GM19239 (cell line): ENCODE measurements at places on chromosomes 1 and 21.

DNA sequence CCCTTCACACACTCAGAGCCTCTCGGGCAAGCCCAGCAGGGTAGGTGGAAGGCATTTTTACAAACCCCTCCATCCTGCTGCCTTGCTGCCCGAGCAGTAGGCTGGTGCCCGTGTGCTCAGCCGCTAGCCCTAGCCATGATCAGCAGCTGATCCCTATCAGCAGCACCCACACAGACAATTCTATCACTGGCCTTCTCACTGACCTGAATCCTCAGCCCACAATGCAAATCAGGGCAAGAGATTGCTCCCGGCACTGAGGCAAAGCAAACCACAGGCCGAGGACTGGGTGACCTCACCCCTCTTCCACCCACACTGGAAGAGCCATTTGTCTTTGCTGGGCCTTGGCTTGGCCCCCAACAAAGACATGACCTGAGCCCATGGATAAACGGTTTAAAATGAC lies 895 bp upstream of the PDZK1 start:
- DNase-seq: no peak

- DNase-seq: no peak
Measured at GRCh38 chr1:41864471-41865040, 54.2 kb downstream of the HIVEP3 start.

- DNase-seq: no peak
Measured at GRCh38 chr21:15498455-15498854, 231.3 kb upstream of the USP25 start.

- DNase-seq: no peak
Measured at GRCh38 chr1:215583185-215583749, 16.2 kb downstream of the KCTD3 start.

- DNase-seq: peak; percentile 66
Measured at GRCh38 chr1:41241354-41241748, 755 bp downstream of the SCMH1 start.

- no peak for DNase-seq
Measured at GRCh38 chr1:67405473-67406245, 24.5 kb downstream of the SERBP1 start.

GRCh38 chr1:206509612-206510257 lies 2.4 kb downstream of the RASSF5 start:
- no peak for DNase-seq

GRCh38 chr1:83889707-83890106 lies 109.2 kb downstream of the TTLL7 start:
- DNase-seq: no peak

DNA sequence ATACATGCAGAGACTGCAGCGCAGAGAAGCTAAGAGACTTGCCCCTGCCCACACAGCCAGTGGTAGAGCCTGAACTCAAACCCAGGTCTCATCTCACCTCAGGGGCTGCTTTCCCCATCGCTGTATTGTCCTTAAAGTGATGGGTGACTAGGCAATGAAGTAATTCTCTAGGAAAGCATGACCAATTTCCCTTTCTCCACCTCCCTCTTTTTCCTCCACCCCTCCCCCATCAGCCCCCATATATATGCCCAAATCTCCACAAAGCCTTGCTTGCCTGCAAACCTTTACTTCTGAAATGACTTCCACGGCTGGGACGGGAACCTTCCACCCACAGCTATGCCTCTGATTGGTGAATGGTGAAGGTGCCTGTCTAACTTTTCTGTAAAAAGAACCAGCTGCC lies at the start of gene IL24:
Gene IL24, plus strand, starts transcription at position 269 of the 400 bp plus-strand sequence. CDS start 390 bp downstream, outside the sequence.
- DNase-seq: no peak

DNA sequence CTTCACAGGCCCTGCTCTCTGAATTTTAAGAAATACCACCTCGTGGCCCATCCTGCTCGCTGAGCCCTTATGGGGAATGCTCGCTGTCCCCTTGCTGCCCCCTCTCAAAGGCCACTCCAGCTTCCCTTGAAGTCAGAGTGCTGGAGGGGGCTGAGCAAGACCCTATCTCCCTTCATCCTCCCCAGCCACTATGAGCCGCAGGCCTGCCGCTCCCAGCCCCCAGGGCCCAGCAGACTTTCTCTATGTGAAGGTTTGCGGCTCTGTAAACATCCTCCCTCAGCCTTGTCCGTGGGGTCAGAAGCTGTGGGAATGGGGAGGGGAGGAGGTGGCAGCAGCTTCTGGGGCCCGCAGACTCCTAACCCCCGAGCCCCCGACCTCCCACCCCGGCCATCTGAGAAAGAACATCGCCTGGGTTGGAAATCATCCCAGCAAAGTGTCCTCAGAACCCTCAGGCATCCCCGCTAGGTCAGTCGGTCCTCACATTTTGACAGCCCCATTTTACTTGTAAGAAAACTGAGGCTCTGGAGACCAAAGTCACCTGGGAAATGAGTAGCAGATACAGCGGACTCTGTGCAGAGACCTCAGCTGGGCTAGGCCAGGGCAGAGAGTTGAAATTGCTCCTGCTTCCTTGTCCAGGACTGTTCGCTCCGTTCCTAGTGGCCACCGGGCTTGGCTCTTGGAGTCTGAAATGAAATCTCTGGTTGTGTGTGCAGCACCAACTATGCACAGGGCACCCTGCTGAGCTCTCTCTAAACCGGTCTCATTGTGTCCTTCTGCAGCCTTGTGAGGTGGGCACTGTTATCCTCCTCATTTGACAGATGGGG lies 4.4 kb downstream of the KCNQ4 start:
- DNase-seq: no peak

GRCh38 chr1:218529646-218530300 lies 184.6 kb downstream of the TGFB2 start:
- DNase-seq: no peak

GRCh38 chr1:173561263-173561662 lies 41.6 kb downstream of the SLC9C2 start:
- DNase-seq: no peak

DNA sequence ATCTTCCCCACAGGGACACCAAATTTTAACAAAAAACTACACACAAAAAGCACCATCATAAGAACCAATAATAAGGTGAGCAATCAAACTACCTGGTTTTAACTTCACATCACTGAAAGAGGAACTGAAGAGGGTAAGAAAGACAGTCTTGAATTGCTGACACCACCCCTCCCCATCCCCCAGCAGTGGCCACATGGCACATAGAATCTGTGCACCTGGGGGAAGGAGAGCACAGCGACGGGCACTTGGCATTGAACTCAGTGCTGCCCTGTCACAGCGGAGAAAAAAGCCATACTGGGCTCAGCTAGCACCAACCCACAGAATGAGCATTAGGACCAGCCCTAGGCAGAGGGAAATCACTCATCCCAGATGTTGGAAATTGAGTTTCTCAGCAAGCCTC lies 640.0 kb upstream of the ADGRL2 start:
- DNase-seq: no peak

DNA sequence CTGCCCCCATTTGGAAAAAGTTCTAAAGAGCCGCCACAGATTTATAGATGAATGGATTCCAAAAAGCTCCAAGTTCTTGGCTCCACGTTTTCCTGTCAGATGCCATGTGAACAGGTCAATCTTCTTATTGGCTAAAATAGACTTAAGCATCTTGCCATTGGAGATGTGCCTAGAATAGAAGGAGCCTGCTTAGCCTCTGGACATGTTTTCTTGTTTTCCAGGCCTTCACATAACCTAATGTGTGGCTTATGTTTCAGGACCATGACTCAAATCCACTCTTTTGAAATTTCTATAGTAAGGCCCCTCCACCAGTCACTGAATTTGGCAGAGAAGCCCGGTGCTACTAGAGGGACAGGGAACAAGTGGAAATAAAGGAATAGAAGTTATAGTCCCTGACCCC lies 31.5 kb downstream of the PHC2 start:
- no peak for DNase-seq

GRCh38 chr1:208190784-208191183 lies 53.4 kb downstream of the PLXNA2 start:
- DNase-seq: no peak
